ENCODE measurements at places on chromosomes 11 and 22. TPM values are rescaled to one million over a fixed set of nuclear protein-coding genes. Genes with fewer than 3 reads are reported as not detected.

DNA sequence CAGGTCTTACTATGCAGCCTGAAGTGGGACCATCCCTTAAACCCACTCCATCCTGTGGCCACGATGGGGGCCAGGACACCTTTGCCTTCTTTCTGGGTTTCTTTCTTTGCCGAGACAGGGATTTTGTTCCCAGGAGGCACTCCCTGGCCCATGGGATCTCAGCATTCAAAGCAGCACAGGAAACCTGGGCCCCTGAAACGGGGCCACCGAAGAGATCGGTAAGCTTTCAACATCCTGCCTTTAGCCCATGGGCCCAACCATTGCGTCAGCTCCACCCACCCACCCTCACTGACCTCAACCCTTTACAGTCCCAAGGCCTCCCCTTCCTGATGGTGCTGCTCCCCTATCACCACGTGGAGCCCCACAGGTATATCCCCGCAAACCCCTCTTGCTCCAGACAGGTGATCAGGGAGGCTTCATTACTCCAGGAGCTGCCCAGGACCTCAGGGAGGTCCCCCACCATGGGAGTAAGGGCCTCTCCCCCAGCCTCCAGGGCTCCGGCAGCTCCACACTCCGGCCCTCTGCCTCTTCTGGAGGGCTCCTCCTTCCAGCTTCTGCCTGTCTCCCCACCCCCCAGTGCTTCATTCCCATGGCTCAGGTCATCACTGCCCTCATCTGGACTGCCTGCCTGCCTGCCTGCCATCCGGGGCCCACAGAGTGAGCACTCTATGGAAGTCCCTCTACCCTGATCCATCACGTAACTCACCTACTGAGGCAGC, 42.0 kb upstream of the TUB start:
- H3K4me3 ChIP-seq, result no peak overlapping the region
- H3K4me1 ChIP-seq, result peaks cover 6% of the 10 kb centered on the region
- peaks cover 7% of the 10 kb centered on the region for H3K36me3 ChIP-seq

GRCh38 chr11:69167130-69167915, 11.6 kb downstream of the SMIM38 start:
- H3K27me3 ChIP-seq, result peaks cover 15% of the 10 kb centered on the region
- no peak overlapping the region for H3K27ac ChIP-seq
- DNase-seq, result no peak
- no peaks in the 10 kb centered on the region for H3K36me3 ChIP-seq
- no peak overlapping the region for H3K4me3 ChIP-seq

DNA sequence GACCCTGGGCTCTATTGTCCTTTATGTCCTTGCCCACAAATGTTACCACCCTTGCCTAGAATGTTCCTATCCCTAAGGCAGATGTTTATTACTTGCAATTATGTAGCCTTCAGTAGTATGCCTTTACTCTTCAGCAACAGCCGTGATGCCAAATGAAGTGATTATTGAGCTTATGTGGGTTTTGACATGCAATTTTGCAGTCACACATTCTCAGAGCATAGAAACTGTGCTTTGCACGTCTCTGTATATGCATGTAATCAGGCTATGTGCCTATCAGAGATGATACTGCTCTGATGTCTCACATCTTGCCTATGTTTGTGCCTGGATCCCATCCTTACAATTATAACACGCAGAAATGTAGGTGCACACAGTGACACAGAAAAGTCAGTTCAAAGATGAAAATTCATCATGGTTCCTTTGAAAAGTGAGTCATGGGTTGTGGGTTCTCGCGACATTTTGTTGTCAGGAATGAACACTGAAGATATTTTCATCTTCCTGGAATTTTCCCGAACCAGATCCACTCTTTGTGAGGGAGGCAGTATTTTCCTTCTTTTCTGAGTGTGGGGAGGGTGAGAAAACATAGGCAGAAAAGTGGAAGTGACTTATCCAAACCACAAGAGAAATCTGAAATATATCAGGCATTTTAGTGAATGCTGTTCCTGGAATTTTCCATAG, 81.1 kb downstream of the BMAL1 start:
- no peak for DNase-seq
- H3K36me3 ChIP-seq, result peaks cover 4% of the 10 kb centered on the region
- peaks cover 4% of the 10 kb centered on the region for H3K4me1 ChIP-seq
- no peaks in the 10 kb centered on the region for H3K27me3 ChIP-seq

DNA sequence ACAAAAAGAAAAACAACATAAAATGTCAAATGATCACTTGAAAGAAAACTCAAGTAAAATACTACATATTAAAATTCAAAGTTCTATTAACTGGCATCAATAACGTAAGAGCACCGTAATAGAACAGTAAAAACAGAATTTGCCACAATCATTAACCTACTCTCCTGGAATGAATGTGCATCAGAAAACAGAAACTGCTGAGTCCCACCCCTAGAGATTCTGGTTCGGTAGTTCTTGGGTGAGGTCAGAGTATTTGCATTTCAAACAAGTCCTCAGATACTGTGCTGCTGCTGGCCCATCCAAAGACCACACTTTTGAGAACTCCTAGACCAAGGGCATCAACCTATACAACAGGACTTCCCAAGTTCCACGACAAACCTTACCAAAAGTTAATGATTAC, 23.5 kb downstream of the PITPNB start:
- H3K4me1 ChIP-seq, result peaks cover 6% of the 10 kb centered on the region
- peaks cover 9% of the 10 kb centered on the region for H3K36me3 ChIP-seq
- DNase-seq, result no peak
- no peaks in the 10 kb centered on the region for H3K27me3 ChIP-seq

DNA sequence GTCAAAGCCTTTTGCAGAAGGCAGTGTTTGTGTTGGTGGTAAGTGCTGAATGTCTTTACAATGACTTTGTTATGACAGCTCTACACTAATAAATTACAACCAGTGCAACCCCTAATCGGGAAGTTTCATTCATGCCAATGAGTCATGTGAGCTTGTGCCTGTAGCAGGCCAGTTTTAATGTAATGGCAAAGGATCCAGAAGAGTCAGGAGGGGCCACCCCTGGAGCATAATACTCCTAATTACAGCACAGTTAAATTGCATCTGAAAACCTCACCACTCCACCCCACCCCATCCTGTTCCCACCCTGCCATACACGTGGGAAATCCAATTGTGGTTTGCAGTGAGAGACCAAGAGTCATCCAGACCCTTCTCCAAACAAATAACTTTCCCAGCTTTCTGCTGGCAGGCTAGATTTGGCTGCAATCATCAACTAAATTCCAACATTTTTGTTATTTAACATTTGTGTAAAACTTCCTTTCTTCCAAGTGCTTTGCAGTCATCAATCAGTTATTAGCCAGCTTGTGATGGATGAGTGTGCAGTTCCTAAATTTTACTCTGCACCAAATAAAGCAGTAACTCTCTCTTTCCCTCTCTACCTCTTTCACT, 277.3 kb upstream of the FAT3 start:
- no peak overlapping the region for H3K27ac ChIP-seq
- H3K36me3 ChIP-seq, result no peaks in the 10 kb centered on the region
- H3K27me3 ChIP-seq, result no peaks in the 10 kb centered on the region
- H3K4me1 ChIP-seq, result no peaks in the 10 kb centered on the region

GRCh38 chr22:42831712-42832111, 25.4 kb downstream of the ARFGAP3 start:
- H3K36me3 ChIP-seq, result peaks cover 4% of the 10 kb centered on the region
- H3K27me3 ChIP-seq, result no peaks in the 10 kb centered on the region
- H3K4me1 ChIP-seq, result peaks cover 6% of the 10 kb centered on the region
- no peak for DNase-seq
- no peak overlapping the region for H3K4me3 ChIP-seq

Gene IGSF9B
- total RNA-seq, result 43.8 TPM

Data from T-helper 17 cell (primary cell).